ENCODE measurements at places on chromosomes 1 and 21. TPM values are rescaled to one million over a fixed set of nuclear protein-coding genes. Genes with fewer than 3 reads are reported as not detected.

GJA4 gene
- total RNA-seq, result 15.0 TPM

GRCh38 chr1:245791410-245792312 lies 636.9 kb downstream of the KIF26B start:
- no peak for DNase-seq

DNA sequence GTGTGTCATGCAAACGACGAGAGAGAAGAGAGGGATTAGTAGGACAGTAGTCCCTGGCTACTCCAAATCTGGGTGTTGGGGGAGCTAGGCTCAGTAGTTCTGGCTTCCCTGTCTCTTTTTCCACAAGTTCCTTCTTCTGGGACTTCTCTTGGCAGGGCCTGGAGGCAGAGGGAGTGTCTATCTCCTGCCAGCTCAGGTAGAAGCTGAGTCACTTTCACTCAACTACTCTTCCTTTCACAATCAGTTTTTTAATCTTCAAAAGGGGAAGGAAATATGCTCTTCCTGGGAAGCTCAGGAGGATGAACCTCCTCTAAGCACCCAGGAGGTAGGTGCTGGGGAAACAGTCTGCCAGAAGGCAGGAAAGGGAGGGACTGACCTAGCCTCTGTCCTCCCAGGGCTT lies 35.2 kb upstream of the MAGOH start:
- no peak for DNase-seq

GBP4 gene
- 8.2 TPM for total RNA-seq

ANGPTL3 gene
- total RNA-seq, result not detected

DNA sequence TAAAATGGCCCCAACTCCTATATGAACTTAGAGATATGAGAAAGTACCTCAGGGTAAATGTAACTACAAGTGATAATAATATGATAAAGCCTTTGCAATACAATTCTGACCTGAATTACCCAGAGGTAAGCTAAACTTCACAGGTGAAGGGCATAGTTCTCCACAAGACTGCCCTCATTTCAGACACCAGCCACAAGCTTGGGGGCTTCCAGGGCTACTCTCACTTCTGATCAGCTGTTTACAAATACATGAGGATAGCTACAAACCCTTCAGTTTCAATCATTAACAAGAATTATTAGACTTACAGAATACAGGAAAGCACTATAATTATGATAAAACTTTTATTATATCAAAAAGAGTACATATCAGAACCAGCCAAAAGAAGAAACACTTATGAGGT lies 18.7 kb upstream of the DPH5 start:
- DNase-seq, result no peak

DNA sequence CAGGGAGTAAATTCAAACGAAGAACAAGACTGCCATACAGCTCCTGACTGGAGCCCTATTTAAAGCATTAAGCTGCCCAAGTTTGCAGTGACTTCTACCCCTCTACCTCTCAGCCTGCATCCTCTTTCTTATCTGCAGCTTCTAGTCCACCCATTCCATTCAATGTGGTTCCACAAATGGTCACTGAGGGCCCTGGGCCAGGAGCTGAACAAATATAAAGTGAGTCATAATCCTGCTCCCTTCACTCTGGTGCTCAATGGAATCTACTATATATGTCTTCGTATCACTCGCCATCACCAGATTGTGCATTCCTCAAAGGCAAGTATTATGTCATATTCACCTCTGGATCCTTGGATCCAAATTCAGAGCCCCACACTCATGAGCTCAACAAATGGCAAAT lies 398.7 kb downstream of the BRINP2 start:
- no peak for DNase-seq

DNA sequence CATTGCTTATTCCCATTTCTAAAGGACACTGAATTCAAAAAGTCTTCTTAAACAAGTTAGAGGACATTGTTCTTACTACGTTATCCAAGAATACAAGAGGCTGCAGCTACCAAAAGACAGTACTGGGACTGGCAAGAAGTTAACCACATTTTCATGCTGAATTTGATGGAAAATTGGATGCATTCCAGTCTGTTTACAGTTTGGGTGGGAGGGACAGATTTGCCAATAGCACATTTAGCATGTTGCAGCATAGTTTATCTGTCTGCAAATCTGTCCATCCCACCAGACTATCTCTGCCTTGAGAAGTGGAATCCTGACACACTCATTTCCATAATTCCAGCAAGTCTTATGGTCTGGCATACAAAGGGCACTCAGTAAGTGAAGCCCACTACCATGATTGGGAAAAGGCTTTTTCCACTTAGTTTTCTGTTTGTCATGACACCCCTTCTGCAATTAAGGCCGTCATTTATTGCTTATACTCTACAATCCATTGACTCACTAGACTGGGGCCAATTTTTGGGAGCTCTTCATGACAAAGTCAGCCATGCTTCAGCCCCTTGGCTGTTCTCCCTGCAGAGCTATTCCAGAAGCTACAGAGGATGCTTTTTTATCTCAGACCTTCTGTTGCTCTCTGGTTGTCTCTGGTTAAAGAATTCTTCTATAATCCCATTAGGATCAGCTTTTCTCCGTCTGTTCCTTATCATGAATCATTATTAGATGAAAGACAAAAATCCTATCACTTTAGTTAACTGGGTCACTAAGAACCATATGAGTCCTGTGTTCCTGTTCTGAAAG lies 355.8 kb upstream of the PTBP2 start:
- no peak for DNase-seq

GRCh38 chr1:63902844-63903589 lies 129.2 kb downstream of the ROR1 start:
- no peak for DNase-seq

GRCh38 chr1:205368478-205368877 lies 11.8 kb upstream of the KLHDC8A start:
- DNase-seq, result no peak

CELA2B gene
- total RNA-seq, result not detected

- DNase-seq, result no peak
These were observed 526.4 kb upstream of the USP24 start for GRCh38 chr1:55741516-55741915.

HSF2BP gene
- total RNA-seq, result 0.17 TPM

DNA sequence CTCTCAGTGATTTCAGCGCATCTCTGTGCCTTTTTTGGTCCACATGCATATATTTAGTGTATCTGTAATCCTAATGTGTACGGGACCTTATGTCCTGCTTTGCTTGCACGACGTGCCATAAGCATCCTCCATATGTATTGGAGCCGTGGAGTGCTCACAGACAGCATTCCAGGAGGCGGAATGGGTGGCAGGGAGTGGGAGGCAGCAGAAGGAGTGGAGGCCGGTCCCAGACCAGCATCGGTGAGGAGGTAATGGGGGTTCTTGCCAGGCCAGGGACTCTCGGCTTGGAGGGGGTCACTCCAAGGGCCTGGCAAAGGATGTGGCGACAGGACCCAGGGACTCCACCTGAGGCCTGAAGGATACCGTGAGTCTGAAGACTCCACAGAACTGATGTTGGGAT lies 185.0 kb downstream of the CAMTA1 start:
- DNase-seq, result no peak

CBR1 gene
- 17.5 TPM for total RNA-seq

GRCh38 chr1:174788981-174789380 lies 210.8 kb upstream of the CACYBP start:
- DNase-seq, result no peak

DNA sequence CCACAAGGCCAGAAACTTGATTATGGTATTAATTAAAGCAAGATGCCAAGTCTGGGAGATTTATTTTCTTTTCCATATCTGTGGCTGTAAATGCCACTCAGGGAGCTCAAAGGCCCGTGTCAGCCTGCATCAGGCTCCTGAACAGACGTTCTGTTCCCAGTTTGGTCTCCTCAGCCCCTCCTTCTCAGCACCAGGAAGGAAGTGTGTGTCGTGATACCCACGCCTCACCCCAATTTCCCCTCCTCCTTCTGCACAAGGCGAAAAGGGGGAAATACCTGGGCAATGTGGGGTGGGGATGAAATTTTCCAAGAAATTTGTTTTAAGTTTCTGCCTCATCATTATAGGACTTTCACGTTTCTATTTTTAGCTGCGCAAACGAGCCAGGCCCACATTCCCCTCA lies 112.0 kb downstream of the SYF2 start:
- no peak for DNase-seq

- no peak for DNase-seq
These were observed 6.9 kb downstream of the TFF3 start for GRCh38 chr21:42308161-42308913.

GRCh38 chr1:32933742-32934322 lies 30.8 kb downstream of the RNF19B start:
- peak; percentile 38 for DNase-seq

ELF3 gene
- total RNA-seq, result not detected

All from heart right ventricle (tissue), 16 donors.